ENCODE measurements at places on chromosomes 2 and 18. TPM values are rescaled to one million over a fixed set of nuclear protein-coding genes. Genes with fewer than 3 reads are reported as not detected.

Gene LBX2
- 0.38 TPM for total RNA-seq

Gene ASPRV1
- under 0.01 TPM for total RNA-seq

Gene ALLC
- not detected for total RNA-seq

Gene C2orf66
- total RNA-seq: not detected

Gene SLC38A11
- total RNA-seq: not detected

Gene LRRC30
- total RNA-seq: not detected

Measured in GM23248 (cell line).